ENCODE measurements at places on chromosomes 6 and 20. TPM values are rescaled to one million over a fixed set of nuclear protein-coding genes. Genes with fewer than 3 reads are reported as not detected.

The HIVEP2 gene
- total RNA-seq: 16.2 TPM

The ATAT1 gene
- 2.7 TPM for total RNA-seq

The ROS1 gene
- 0.08 TPM for total RNA-seq

The RIMS4 gene
- total RNA-seq: 0.11 TPM

The LY6G6C gene
- total RNA-seq: not detected

The C6orf141 gene
- 0.41 TPM for total RNA-seq

The VPS16 gene
- 15.7 TPM for total RNA-seq

The SPATA2 gene
- total RNA-seq: 7.6 TPM

The LY6G6F gene
- not detected for total RNA-seq

The DEFB114 gene
- total RNA-seq: not detected

The CUL7 gene
- 7.0 TPM for total RNA-seq

DNA sequence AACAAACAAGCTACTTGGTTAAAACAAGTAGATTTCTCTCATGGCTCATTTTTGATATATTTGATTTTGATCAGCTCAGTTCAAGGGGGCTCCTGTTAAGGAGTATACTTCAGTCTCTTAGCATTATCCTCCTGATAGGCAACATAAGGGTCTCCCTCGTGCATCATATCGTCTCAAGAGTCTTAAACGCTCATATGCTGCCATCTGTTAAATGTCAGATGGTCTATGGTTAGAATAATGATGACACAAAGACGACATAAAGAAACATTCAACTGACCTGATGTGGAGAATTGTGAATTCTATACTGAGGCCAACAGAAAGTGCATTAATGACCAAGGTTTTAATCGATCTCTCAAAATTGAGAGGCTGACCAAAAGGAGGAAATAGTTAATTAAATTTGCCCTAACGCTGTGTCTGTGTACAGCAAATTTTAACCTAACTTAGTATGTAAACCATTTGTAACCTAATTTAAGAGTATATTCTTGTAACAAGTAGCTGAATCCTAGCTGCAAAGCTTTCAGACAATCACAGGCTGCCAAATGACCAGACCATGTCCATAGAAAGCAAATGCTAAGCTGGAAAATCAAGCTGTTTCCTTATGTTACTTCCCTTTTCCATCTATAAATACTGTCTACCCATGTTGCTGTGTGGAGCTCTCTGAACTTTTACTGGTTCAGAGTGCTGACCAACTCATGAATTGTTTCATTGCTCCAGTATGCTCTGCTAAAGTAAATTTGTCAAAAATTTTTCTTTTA, 1688.5 kb downstream of the GRIK2 start:
- no peak for DNase-seq

DNA sequence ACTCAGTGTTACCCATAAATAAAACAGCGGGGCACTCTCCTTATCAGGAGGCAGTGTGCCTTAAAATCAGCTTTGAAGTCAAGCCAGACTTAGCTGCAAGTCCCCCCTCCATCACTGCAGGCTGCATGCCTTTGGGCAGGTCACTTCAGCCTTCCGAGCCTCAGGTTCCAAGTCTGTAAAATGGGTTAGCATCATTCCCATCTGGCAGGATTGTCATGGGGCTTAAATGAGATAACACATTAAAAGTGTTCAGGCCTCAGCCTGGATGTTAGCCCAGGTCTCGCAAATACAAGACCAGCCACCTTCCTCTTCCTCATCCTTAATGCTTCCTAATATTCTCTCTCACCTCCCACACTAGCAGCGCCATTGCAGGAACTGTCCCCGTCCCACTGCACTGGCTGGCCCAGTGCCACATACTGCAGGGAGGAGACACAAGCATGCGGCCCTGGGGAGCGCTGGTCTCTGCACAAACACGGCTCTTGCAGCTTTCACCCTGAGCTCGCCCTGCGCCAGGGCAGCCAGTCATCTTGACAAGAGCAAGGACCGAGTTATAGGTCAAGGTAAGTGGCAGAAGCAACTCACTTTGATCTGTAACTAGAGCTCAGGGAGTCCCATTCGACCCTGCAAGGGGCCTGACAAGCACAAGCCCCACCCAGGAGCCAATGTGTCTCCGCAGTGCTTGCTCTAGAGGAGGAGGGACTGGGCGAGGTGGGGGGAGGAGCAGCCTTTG, 564.6 kb upstream of the AGPAT4 start:
- no peak for DNase-seq

DNA sequence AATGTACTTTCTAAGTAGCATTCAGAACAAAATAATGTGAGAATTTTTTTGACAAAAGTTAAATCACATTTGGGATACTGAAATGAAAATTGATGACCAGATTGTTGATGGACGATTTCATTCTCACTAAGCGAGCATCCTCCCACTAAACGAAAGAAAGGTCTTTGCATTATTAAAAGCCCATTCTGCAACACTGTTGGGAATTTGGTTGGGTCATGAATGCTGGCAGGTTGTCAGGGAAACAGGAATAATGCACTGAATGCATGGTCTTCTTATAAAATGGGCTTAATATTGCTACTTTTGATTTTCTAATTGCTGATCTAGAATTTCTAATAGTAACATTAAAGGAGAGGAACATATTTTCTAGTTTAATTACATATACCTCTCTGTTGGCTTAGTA, 229.8 kb downstream of the NKAIN2 start:
- no peak for DNase-seq

DNA sequence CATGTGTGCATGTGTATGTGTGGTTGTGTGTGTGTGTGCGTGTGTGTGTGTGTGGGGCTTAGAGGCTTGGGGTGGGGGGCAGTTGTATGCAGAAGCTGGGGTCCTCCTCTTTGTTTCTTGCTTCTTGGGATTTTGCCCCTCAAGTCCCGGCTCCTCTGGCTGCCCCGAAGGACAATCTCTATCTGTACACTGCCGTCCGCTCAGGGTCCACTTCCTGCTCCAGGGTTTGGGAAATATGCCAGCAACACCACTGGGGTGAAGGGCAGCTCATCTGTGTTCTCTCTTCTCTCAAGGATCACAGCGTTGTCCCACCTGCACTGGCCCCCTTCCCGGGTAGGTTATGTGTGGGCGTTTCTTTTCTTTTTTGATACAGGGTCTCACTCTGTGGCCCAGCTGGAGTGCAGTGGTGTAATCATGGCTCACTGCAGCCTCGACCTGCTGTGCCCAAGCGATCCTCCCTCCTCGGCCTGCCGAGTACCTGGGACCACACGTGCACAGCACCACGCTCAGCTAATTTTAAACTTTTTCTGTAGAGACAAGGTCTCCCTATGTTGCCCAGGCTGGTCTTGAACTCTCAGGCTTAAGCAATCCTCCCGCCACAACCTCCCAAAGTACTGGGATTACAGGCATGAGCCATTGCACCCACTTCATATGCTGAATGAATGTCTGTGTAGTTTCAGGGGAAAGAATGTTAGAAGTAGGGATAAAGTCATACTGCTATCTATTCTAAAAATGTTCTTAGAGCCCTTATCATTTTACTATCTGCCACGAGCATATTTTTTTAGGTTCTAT, 25.7 kb downstream of the SLC2A4RG start:
- DNase-seq: no peak

- no peak for DNase-seq
Measured at GRCh38 chr6:154503658-154504057, 6.8 kb downstream of the CNKSR3 start.

DNA sequence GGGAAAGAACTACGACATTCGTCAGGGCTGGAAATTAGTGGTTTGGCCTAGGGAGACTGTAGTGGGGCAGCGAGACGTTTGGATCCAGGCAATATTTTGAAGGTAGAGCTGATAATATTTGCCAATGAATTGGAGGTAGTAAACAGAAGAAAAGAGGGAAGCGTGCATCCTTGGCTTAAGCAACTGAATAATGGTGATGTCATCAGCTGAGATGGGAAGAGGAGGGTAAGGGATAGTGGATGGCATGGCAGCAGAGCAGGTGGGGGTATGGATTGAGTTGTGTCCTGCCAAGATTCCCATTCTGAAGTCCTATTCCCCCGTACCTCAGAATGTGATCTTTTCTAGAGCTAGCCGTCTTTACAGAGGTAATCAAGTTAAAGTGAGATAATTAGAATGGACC, 119.2 kb downstream of the PDE7B start:
- no peak for DNase-seq

- no peak for DNase-seq
Measured at GRCh38 chr6:14037402-14038277, 79.9 kb upstream of the CD83 start.

GRCh38 chr6:155623450-155624178, 168.0 kb upstream of the NOX3 start:
- no peak for DNase-seq

GRCh38 chr6:152206072-152206818, 398.8 kb downstream of the ESR1 start:
- DNase-seq: peak; percentile 26

DNA sequence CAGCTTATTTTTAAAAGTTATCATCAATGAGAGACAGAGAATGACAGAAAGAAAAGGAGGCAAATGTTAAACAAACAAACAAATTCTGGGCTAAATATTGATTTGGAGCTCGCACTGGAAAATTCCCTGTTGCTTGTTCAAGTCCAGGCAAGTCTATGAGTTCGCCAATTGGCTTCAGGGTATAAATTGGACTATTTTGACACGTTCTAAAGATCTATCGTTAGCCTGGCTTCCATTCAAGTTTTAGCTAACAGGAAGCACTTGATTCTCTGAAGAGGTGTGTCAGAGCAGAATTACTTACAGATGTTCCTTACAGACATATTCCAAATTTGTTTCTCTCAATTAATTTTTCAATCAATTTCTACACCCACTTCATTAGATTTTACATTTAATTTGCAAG, 15.8 kb upstream of the RFPL4B start:
- DNase-seq: no peak

GRCh38 chr6:49892280-49892679, 25.9 kb upstream of the CRISP1 start:
- DNase-seq: no peak

- peak; percentile 19 for DNase-seq
Measured at GRCh38 chr20:5073660-5074231, 46.0 kb downstream of the PCNA start.

GRCh38 chr6:133017581-133017980, 203.2 kb downstream of the RPS12 start:
- DNase-seq: no peak

GRCh38 chr6:15357782-15358181, 111.9 kb downstream of the JARID2 start:
- DNase-seq: no peak

GRCh38 chr6:26607434-26608230, 10.9 kb downstream of the ABT1 start:
- no peak for DNase-seq

GRCh38 chr6:163062790-163063189, 335.0 kb downstream of the PACRG start:
- DNase-seq: no peak

- no peak for DNase-seq
Measured at GRCh38 chr6:63802606-63803206, 167.1 kb downstream of the PHF3 start.

- DNase-seq: no peak
Measured at GRCh38 chr6:121748850-121749249, 313.4 kb downstream of the GJA1 start.

DNA sequence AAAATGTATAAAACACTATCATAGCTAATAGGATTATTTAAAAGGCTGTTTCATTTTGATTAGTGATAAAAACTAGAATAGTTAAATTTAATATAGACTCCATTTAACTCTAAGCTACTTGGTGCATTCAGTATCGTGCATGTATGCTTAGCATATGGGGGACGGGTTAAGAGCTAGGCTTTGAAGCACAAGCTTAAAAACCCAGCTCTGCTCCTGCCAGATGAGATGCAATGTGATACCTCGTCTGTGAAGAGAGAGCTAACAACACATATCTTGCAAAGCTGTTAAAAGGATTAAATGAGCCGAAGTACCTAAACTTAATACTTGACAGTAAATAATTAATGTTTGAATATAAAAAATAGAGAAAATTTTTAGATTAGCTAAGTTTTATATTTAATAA, 42.2 kb downstream of the DTNBP1 start:
- DNase-seq: no peak

Data from left ventricle myocardium inferior (tissue), 1 donor.